Testis (tissue), 5 donors: ENCODE measurements at places on chromosomes 3 and 15.

- H3K4me1 ChIP-seq: no peaks in the 10 kb centered on the region
- no peak overlapping the region for H3K4me3 ChIP-seq
- no peaks in the 10 kb centered on the region for H3K36me3 ChIP-seq
- no peaks in the 10 kb centered on the region for H3K27me3 ChIP-seq
- DNase-seq: no peak
These were observed 16.4 kb upstream of the SLC35G2 start for GRCh38 chr3:136802481-136802996.

DNA sequence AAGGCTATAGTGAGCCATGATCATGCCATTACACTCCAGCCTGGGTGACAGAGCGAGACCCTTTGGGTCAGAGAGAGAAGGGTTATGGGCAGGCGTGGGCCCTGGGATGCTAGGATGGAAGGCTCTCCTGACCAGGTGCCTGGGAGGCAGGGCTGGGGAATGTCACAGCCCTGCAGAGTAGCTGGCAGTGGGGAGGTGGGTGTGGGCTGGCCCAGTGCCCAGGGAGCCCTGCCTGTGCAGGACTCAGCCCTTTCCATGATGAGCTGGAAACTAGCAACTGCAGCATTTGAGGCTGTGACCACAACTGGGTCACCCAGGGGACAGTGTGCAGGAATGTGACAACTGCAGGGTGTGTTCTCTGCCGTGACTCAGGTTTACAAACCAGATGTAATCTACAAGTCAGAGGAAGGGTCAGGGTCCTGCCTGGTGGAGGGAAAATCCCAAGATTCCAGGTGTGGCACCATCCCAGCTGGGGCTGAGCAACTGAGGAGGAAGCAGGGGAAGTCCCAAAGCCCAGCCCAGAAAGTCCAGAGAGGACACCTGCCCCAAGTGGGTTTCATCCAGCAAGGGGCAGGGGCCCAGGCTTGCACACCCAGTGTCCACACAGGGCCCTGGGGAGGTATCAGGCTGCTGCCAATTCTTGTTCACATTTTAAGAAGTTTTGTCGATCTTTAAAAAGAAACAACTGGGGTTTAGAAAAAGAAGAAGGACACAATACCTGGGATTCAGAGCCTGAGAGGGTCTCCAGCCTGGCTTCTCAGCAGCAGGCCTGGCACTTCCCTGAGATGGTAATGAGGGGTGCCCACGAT lies 45.5 kb downstream of the SLC28A1 start:
- H3K36me3 ChIP-seq: no peaks in the 10 kb centered on the region
- no peak for DNase-seq
- peaks cover 6% of the 10 kb centered on the region for H3K4me1 ChIP-seq

GRCh38 chr3:170508839-170509238 lies 77.0 kb downstream of the SLC7A14 start:
- no peak overlapping the region for H3K27ac ChIP-seq
- DNase-seq: no peak
- no peaks in the 10 kb centered on the region for H3K27me3 ChIP-seq
- H3K36me3 ChIP-seq: no peaks in the 10 kb centered on the region
- no peaks in the 10 kb centered on the region for H3K4me1 ChIP-seq
- no peak overlapping the region for H3K4me3 ChIP-seq

DNA sequence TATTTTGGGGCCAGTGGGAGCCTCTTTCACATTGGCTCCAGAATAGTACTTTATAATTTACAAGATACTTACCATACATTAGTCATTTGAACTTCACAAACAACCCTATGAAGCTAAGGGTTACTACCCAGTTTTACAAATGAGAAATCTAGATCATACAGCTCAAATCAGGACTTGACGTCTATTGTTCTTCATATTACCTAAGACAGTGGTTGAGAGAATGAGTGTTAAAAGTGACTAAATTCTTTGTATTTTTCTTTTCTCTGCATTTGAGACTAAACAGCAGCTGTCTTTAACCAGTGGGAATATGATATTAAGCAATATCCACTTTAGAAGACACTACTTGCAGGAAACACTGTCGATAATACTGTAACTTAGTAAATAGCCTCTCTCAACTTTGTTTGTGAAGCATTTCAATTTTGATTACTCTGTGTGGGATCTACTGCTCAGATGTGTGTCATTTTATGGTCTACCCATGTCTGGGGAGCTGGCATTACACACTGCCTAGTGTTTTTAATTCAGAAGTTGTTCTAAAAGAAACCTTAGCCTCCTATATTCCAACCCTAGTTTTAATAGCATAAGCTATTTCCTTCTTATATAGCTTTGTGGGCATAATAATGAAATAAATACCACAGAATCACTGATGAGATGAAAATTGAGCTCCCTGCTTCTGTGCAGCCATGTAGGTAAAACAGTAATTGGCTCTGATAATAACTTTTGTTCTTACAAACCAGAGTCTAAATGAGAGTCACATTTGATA lies 45.9 kb downstream of the IQCH start:
- no peaks in the 10 kb centered on the region for H3K4me1 ChIP-seq
- H3K36me3 ChIP-seq: no peaks in the 10 kb centered on the region
- H3K4me3 ChIP-seq: no peak overlapping the region
- DNase-seq: no peak
- no peak overlapping the region for H3K27ac ChIP-seq

DNA sequence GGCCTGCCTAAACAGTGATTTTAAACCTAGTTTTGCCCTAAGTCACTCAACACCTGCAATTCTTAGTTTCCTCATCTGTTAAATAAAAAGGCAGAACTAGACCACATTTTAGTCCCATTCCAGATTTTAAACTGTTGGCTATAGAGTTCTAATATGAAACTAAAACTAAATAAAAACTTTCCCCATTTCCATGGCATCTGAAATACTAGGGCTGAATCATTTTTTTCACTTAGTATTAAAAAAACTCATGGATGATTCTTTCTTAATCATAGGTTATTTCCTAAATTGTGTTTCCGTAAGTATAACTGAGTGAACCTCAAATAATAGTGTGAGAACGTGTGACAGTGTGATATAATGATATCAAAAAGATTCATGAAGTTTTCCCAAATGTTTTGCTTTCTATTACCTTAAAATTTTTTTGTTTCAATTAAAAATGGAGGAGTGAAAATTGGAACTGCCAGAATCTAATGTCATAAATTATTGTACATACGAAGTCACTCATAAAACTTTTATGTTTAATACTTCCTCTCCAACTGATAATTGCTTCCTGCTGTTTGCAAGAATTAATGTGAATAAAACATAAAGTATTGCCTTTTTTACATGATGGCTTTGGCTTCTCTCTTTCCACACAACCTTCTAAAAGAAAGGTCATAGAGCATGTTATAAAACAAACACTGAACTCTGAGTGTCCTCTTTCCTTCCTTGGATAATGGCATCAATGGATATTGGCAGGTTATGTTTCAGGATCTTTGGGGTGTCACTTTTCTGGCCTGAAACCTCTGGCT lies 315.1 kb upstream of the MME start:
- H3K4me3 ChIP-seq: no peak overlapping the region
- no peak overlapping the region for H3K27ac ChIP-seq
- no peaks in the 10 kb centered on the region for H3K36me3 ChIP-seq
